HFFc6 (cell line): ENCODE measurements at places on chromosomes 5 and 9.
A peak's percentile ranks its signal among the peaks of the same experiment; 100 is the strongest.

DNA sequence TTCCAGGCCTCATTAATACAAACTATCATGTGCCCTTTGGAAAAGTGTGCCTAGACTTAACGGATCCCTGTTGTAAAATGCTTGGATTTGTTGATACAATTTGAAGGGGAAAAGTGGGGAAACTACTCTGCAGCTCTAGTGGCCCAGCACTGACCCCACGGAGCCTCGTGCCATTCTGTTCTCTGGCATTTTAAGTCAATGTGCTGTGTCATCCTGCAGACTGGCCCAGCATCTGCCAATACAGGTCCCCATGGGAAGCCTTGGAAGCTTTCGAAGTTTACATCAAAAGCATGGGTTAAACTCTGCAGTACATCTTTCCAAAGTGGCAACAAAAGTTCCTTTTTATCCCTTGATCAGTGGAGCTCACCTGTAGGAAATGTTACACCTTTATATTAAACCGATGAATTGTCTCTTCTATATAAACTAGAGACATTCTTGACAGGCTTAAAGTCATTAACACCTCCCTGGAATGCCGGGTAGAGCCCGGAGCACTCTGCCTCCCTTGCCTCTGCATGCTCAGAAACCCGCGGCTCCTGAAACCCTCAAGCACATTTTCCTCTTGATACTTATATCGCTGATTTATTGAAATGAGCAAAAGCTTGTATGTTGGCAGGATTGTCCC is 596.0 kb upstream of the ADAMTS16 start:
- DNase-seq: no peak

DNA sequence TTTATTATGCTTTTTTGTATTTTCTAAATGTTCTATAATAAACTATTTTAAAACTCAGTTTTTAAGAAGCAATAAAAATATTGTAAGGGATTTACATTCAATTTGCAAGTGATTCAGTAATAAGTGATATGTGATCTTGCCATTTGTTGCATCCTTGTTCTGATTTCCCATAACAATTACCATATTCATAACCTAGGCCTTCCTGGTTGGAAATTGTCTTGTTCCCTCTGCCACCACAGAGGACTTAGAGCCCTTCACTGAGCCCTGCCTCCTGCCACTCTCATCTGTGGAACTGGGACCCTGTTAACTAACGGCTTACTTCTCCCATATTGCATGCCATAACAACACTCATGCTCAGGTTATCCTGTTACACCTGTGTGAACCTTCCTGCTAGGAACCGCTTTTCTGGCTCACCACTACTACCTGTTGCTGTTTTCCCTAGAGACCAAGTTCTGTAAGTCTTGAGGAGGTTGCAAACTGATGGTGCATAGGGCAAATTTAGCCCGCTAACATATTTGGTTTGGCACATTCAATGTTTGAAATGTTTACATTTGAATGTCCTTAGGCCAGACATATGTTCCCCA is 32.9 kb upstream of the DTWD2 start:
- no peak for DNase-seq

DNA sequence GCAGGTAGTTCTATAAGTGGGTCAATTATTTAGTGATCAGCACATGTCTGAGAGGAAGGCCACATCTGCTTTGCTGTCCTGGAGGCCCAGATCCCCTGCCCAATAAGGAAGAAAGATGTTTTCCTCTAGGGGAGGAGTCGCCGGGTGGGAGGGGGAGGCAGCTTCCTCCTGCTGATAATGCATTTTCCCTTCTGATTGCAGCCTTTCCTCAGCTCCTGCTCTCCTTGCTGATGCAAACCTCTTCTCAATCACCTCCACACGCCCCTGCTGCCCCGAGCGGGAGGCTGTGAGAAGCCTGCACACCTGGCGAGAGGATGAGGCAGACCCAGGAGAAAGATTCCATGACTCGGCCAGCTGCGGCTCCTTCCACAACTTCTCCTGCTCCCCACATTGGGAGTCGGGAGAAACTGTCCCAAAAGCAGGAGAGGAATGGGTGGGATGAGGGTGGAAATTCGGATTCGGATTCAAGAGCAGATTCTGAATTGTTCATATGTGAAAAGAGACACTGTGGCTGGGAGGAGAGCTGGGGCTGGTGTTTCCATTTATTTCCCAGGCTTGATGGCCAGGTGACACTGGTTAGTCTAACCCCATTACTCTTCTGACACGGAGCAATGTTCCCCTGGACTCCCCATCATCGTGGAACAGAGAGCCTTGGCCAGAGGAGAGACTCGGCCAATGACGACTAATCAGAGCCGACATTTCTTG is 6.8 kb upstream of the NTNG2 start:
- DNase-seq: no peak

GRCh38 chr5:96829297-96829696 is 21.6 kb upstream of the ERAP1 start:
- DNase-seq: no peak

- peak; percentile 57 for DNase-seq
Observed at GRCh38 chr5:140633021-140633471, at the start of gene CD14. TSS of gene CD14 (minus strand) at chr5:140633175. CDS start at chr5:140633071, 104 bp downstream.

DNA sequence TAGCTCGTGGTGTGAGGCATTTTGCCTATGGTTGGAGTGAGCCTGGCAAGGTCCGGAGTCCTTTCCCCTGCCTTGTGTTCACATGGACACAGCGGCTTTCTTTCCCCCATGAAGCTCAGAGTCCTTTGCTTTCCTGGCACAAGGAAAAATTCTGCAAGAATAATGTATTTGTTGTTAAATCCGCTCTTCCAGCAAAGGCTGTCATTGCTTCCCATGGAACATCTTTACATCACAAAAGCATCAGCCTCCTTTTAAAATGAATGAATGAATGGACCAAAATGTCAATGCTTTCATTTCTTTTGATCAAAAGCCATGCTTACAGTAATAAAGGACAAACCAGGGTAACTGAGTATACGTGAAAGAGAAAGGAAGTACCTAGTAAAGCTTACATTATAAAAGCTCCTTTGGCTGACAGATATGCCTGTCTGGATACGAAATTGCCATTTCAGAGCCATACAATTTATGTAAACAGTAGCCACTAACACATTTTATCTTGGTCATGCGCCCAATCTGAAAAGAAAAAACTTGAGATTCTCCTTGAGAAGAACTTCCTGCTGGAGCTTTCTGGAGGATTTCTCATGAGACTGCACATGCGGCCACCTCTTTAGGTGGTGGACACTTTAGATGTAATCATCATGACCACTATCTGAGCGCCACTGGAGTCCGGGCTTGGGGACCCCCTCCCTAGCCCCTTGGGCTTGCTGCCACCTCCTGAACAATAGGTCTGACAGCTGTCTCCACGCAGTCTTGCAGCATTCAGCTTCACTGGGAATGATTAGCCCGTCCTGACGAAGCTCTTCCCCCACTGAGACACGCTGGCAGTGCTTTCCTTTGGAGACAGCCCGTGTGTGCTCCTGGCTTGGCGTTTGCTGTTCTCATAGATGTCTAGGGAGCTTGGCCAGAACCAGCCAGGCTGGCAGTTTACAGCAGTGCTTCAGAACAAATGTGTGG is 355.9 kb downstream of the ADAMTS6 start:
- DNase-seq: no peak

DNA sequence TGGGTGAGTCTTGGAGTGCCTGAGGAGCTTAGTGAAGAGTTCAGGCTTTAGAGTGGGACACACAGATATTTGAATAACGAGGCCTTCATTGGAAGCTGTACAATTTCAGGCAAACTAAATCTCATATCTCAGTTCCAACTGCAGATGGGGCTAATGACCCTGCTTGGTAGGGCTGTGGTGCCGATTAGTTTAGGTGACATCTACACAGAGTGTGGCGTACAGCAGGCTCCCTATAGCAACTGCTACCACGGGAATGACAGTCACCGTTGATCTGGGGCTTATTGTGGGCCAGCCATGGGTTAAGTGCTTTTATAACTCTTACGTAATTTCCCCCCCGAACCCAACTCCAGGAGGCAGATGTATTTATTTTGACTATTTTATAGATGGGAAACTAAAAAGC is 70.8 kb downstream of the FAT2 start:
- DNase-seq: no peak

DNA sequence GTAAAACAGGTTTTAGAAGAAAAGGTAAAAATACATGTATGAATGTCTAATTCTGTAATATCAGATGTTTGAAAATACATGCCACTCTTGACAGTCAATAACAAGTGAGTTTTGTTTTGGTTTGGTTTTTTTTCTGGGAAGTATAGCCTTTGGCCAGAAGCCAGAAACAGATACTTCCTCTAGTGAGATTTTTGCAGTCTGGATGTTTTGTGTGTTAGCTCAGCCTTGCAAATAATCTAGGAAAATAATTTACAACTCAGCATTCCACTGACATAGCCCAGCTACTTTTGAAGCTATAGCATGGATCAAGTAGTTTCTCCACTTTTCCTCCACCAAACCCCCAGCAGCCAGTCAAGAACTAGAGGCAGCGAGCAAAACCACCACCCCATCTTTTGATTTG is 56.7 kb downstream of the SLC1A1 start:
- peak; percentile 7 for DNase-seq

DNA sequence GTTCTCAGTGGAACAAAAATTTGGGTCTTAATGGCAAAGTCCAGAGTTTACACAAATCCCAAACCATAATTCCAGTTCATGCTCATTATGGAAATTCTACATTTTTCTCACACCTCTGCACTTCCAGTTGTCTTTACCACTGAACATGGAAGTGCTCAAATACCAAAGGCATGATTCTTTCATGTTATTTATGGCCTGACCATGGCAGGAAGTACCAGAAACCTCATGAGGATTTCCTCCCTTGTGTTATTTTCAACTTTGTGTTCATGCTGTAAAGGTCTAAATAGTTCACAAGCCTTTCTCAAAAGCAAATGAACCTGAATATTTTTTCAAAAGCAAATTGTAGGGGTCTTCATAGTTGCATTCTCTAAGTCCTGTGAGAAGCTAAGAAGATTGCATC is 82.0 kb upstream of the ITGA1 start:
- DNase-seq: no peak

DNA sequence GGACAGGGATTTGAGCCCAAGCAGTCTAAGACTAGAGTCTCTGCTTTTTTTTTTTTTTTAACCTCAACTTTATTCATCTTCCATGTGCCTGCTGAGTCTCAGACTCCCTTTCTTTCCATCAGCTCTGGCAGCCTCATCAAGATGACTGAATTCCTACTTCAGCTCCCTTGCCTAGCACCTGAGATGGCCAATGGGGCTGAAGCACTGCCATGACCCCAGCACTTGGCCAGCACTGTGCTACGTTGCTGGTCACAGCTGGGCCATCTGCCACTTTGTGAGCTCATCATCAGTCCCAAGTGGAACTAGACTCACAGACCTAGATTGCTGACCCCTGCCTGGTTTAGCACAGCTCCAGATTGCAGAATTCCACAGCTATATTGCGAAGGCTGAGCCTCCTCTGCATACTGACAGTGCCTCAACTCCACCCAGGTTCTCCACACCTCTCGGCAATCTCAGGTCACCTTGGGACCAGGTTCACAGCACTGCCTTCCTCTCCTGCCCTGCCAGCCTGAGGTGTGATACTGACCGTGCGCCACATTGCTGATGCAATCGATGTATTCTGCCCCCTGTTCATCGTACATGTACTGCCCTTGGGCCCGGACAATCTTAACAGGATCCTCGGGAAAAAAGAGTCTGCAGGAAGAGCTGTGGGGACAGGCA is 1.6 kb downstream of the PHYKPL start:
- DNase-seq: peak; percentile 16

GRCh38 chr5:170293273-170293672 is 4.3 kb downstream of the LCP2 start:
- DNase-seq: no peak

- DNase-seq: no peak
Observed at GRCh38 chr5:118379470-118379869, 608.9 kb downstream of the DTWD2 start.

GRCh38 chr5:83967417-83967816 is 246.8 kb upstream of the HAPLN1 start:
- DNase-seq: no peak

- no peak for DNase-seq
Observed at GRCh38 chr5:141483902-141484301, 928 bp upstream of the PCDHGC4 start.

DNA sequence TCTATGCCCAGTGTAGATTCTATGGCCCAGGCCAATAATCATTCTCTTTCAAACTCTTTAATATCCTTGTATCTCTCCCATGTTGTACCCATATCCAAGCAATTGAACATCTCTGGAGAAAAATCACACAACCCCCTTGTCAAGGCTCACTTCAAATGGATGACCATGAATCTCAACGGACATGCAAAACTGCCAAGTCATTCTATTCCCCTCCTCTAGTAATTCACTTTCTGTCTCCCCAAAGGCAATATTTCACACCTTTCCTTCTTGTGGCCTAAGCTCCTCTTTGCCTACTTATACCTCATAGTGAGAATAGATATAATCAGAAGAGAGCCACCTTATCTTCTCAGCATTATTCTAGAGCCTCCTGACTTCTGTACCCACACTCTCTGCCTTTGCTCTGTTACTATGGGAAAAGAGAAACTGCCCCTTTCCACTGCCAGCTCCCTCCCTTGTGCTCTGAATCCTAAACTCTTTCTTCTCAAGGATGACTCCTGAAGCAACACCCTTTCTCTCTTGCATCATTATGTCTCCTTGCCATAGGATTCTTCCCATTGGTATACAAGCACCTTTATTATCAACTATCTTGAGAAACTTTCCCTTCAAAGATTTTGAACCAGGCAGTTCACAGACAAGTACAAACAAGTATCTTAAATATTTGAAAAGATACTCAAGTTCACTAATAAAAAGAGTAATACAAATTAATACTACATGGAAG is 66.1 kb downstream of the RPS23 start:
- DNase-seq: no peak

DNA sequence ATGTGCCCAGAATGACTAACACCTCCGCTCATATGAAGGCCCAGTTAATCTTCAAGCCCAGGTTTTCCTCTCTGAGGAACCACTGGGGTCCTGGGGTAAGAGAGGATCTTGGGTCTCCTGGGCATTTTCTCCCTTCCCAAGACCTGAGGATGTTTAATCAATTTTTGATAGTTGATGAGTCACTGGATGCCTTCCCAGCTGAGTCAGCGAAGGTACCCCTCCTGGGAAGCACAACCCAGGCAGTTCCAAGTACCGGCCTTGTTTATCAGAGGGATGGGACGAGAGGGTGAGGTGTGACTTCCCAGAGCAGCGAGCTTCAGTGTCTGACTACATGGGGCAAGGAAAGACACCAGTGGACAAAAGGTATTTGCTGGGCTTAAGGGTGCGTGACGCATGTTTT is 119.6 kb upstream of the IL12B start:
- no peak for DNase-seq

DNA sequence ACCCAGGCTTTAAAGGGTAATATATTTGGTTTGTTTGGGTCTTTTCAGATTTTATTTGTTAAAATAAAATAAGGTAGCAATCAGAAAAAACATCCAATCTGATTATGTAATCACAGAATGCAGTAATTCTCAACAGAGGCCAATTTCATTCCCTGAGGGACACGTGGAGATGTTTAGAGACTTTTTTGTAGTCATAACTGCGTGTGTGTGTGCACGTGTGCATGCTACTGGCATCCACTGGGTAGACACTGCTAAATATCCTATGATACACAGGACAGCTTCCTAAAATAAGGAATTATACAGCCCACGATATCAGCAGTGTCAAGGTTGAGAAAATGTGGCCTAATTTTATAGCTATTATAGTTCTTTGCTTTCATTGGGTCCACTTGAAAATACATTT is 180.8 kb upstream of the KLF9 start:
- no peak for DNase-seq

- DNase-seq: no peak
Observed at GRCh38 chr5:110925398-110925797, 146.1 kb upstream of the TSLP start.
